Stimulated activated CD8-positive, alpha-beta memory T cell treated with anti-CD3 and anti-CD28 coated beads, Interleukin-4, amount 100 ng/mL, for 4 hours (primary cell): ENCODE measurements at places on chromosomes 16 and 17.

DNA sequence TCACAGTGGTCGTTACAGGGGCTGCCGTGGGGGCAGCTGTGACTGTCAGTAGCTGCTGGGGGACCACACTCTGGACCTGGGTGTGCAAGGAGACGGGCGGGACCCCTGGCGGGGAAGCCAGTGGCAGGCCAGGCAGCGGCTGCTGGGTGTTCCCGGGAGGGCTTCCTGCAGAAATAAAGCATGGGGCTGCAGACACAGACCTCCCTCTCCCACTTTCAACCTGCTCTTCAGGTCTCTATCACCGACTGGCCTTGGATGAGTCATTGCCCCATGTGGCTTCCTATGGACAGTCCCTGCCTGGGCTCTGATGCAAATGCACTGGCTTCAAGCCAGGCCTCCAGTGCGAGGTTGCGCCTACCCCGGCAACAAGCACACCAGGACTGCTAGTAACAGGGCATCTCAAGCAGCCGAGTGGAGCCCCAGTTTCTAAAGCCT, 17.2 kb downstream of the SREBF1 start:
- DNase-seq, result no peak

DNA sequence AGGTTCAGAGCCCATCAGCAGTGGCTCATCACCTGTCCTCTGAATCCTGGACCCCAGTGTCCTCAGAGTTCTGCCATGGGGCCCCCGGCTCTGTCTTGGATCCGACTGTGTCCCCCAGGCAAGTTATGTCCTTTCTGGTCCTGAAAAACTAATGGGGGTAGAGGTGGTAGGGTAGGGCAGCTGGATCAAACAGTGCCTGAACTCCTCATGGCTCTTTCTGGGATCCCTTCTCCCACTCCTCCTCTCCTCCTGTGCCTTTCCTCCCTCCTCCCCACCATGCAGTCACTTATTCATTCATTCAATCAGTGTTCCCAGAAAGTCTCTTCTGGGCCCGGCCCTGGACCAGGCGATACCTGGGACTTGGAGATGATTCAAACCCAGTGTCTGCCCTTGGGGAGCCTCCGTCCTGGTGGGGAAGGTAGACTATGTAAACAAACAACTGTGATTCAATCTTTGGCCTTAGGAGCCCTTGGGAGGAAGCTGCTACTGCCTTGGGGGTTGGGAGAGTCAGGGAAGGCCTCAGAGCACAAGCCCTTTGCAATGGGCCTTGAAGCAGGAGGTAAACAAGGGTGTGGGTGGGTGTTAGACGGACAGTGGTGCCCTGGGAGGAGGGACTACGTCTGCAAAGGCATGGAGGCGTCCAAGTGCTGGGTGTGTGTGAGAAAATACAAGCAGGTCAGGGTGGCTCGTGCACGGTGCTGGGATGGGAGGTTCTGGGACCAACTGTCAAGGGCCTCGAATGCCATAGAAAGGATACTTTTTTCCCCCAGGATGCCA, 6.4 kb upstream of the FAM83G start:
- DNase-seq, result no peak

DNA sequence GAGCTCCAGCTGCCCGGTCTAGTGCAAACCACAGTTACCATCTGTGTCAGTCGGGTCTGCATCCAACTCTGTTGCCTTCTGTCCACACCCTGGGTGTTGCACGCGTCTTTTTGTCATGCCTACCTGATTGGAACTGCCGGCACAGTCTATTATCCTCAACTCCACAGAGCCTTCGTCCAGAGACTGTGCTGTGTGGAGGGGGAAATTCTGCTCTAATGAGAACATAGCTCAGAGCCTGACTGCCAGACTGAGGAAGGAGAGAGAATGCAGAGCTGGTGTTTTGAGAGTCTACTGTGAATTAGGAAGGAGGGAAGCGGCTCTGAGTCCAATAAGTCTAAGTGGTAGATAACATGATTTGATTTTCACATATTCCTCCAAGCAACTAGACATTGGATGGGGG, 68.3 kb upstream of the GPR139 start:
- DNase-seq, result no peak

DNA sequence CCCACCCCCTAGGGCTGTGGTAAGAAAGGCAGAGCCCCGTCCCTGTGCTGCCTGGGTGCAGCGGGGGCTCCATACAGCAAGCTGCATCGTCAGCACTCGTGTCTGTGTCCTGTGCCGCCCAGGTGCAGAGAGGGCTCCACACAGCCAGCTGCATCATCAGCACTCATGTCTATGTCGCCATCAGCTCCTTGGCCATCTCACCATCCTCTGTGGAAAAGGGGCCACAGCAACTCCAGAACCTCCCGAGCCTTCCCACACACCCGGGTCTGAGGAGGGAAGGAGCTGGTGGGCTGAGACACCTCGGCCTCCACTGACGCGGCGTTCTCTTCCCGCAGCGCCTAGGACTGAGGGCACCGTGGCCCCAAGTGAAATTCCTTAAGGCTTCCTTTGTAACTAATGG, 72.9 kb upstream of the CHMP6 start:
- no peak for DNase-seq

DNA sequence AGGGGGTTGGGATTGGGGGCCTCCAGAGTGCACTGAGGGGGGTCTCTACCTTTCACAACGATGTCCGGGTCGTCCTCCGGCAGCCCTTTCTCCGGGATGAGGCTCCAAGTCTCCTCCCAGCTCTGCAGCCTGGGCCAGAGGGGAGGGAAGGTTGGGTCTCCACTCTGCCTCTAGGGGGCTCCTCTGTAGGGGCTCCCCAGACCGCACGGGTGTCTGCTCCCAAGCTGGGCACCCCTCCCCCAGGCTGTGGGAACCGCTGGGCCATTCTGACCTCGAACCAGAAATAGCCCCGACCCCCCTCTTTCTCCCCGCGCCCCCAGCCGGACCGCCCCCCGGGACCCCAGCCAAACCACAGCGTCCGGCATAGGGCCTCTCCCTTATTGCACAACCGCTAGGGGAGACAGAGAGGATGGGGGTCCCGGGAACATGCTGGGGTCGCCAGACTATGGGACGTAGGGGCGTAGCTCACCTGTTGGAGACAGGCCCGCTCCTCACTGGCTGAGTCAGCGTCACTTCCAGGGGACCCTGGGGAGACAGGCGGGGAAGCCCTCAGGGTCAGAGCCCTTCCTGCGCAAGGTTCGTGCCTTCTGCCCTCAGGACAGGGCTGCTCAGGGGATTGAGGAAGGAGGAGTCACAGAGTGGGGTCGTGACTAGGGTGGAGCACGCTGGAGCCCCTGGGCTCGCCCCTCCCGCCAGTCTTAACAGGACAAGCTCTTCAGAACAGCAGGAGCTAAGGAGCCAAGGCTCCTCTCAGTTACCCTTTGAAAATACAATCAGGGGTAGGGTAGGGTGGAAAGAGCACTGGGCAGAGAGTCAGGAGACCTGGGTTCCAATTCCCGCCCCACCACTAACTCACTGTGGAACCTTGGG, 2.7 kb downstream of the PLEKHH3 start:
- DNase-seq, result no peak

DNA sequence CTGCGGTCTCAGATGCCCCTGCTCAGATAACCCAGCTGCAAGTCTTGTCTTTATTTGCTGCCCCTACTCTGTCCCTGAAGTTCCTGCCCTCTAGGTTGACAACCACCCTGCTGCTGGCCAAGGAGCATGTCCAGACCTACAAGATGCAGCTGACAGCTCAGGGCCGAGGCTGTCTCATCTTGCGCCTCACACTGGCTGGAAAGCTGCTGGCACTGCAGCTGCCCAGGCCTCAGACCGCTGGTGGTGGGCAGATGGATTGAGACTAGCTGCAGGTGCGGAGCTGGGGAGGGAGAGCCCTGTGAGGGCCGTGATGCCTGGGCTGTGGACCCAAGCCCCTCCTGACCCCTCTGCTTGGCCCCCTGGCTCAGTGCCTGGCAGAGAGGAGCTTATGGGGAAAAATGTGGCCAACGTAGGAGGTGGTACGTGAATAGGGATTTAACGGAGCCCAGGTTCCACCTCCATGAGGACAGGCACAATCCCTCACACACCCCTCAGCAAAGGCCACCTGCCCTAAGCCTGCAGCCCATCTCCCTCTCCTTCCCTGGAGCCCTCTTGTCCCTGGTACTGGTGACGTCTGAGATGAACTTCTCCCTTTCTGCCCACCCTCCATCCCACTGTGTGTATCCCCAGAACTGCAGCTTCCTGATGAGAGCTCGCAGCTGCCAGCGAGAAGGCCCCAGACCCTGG, 8.3 kb upstream of the GALK1 start:
- no peak for DNase-seq

- DNase-seq, result no peak
Observed at GRCh38 chr17:80964859-80965580, 26.6 kb upstream of the CHMP6 start.

DNA sequence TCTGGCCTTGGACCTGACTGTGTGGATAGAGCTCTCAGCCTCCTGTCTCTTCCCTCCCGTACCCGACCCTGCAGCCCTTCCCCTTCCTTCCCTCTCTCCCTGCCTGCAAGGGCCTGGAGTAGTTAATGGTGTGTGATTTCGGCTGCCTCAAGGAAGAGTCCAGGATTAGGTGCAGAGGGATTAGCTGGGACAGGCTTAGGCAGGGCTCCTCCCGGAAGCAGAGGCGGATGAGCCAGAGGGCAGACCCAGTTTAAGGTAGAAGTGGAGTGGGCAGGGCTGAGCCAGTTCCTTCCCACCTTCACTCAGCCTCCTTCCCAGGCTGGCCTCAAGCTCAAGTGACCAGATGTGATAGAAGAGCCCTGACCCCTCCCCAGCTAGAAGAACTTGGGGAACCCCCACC, 16.8 kb downstream of the GUCY2D start:
- DNase-seq, result no peak

DNA sequence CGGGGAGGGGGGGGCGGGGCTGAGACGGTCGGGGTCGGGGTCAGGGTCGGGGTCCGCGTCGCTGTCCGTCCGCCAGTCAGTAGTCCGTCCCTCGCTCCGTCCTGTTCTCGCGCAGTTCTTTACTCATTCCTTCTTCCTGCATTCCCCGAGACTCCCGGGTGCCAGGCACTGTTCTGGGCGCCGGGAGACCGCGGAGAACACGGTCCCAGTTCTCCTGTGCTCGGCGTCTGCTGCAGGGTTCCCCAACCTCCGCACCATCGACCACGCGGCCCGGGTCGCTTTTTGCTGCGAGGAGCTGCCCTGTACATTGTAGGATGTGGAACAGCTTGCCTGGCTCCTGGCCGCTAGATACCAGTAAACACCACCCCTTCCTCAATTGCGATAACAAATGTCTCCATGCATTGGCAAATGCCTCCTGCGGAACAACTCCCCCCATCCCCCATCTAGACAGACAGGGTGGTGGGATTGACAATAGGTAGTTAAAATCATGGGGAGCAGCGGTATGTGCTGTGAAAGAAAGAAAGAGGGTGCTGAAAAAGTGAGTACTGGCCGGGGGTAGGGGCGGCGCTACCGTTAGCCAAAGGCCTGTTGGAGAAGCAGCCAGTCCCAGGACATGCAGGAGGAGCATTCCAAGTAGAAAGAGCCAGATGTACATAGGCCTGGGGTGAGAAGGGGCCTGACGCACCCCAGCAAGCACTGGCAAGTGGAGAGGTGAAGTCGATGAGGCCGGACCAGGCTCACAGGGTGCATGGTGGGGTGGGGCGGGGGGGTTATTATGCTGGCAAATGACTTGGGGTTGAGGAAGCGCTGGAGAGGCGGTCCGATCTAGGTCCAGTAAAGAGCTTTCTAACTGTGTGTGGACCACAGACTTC, 631 bp downstream of the TRAF7 start:
- DNase-seq, result no peak

GRCh38 chr17:57296231-57296630, 39.9 kb downstream of the MSI2 start:
- DNase-seq, result no peak

DNA sequence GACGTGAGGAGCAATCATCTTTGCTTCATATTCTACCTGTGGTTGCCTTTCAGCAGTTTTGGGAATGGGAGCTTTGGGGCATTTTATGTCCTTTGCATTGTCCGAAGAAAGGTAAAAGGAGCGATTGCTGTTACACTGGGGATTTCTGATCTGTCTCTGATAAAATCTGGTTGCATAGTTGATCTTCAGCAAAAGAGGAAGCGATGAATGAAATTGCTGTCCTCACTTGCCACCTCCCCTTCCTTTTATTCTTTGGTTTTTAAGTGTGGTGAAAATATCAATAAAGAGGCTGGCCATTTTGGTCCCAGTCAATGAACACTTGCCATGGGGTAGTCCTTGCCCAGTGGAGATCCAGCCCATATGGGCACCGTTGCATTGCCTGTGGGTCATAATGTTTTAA, 236.8 kb downstream of the MSI2 start:
- no peak for DNase-seq

- no peak for DNase-seq
Observed at GRCh38 chr16:7597677-7598076, 265.0 kb downstream of the RBFOX1 start.

- DNase-seq, result no peak
Observed at GRCh38 chr16:61901689-61902088, 134.5 kb downstream of the CDH8 start.

DNA sequence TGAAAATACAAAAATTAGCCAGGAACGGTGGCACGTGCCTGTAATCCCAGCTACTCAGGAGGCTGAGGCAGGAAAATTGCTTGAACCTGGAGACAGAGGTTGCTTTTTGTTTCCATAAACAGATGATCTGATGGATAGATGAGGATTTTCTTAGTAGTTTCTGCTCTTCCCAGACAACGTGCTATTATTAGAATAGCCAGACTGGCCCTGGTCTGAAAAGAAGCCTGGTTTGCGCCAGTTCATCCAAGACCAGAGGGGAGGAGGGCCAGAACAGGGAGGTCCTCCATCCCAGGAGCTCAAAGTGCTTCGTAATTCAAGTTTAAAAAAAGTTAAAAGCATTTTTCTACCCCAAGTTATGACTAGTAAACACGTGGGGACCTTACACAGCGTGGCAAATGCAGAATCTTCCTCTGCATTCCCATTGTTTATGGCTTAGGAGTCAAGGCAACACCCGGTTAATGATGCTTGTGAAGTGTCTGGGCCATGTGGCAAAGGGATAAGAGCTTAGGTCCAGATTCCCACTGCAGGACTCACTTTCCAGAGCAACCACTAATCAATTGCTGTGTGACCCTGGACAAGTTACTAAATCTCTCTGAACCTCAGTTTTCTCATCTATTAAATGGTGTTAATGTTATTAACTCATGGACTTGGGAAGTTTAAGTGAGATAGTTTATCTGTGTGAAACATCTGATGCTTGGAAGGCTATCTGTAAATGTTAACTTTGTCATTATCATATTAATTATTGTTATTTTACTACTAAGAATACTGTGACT, 205.4 kb downstream of the CCDC182 start:
- no peak for DNase-seq

DNA sequence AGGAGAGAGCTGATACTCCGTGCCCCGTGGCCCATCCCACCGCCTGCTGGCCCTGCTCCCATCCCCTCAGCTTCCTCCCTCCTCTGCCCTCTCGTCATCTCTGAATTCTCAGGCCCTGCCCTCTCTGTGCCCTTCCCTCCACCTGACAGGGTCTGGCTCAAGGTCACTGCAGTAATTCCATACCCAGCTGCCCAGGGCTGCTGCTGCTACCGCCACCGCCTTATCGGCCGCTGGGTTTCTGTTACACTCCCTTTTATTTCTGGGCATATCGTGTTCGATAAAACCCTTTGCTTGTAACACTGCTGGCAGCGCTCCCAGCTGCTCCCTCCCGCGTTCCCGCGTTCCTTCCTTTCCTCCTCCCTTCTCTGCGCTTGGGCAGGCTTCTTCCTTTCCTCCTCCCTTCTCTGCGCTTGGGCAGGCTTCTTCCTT, 1.2 kb downstream of the EPN3 start:
- no peak for DNase-seq

GRCh38 chr16:72182976-72183375, 11.0 kb upstream of the PMFBP1 start:
- no peak for DNase-seq

GRCh38 chr16:67349172-67349571, 22.6 kb downstream of the LRRC36 start:
- DNase-seq, result no peak

- DNase-seq, result no peak
Observed at GRCh38 chr16:57479205-57479975, 6.9 kb downstream of the DOK4 start.

GRCh38 chr17:42131981-42132432, 9.4 kb downstream of the HSPB9 start:
- DNase-seq, result no peak
